ENCODE measurements at places on chromosomes 11 and 22.

DNA sequence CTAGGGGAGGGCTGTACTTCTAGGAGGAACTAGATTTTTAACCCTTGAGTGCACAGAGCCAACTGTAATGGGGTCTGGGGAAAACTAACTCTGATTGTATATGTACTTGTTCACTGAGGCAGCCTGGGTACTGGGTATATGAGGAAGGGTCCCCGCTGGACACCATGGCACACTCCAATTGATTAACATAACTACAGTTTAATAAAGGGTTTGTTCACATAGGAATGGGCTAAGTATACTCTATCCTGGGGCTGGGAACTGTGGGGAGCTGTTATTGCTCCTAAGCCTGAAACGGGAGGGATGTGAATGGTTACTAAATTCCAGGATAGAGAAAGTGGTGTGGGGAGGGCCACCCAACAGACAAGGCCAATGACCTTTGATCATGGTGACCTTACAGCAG is 67.6 kb downstream of the PARVA start:
- DNase-seq: no peak

DNA sequence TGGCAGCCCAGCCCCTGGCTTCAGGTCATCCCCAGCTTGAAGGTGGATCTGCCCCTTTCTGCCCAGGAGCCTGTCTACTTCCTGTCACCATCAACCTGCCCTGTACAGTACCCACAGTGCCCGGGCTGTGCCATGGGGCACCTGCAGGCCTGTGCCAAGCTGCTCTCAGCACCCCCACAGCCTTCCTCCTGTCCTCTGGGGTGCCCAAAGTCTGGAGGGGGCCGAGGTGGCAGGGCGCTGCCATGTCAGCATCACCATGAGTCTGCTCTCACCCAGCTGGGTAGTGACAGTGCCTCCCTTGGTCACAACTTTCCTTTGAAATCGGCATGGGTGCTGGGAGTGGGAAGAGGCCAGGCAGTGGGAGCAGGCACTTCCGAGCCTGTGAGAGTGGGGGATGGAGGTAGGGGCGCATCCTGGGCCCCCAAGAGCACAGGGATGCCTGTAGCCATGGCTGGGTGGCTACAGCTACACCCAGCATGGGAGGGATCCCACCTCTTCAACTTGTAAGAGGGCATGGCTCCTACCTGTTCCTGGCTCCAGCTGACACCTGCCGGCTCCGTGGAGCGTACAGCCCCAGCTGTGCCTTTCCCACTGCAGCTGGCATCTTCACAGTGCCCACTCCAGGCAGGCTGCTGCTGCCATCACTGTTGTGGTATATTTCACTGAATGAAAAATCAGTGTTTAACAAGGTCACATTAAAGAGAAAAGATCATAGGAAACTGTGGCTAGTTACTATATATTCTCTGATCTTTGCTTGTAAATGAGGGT is 42.9 kb downstream of the RNF169 start:
- no peak for DNase-seq

- DNase-seq: no peak
These were observed 2.8 kb downstream of the ARSA start for GRCh38 chr22:50625131-50625567.

GRCh38 chr11:62309991-62310390 is 11.1 kb upstream of the SCGB1D4 start:
- no peak for DNase-seq

DNA sequence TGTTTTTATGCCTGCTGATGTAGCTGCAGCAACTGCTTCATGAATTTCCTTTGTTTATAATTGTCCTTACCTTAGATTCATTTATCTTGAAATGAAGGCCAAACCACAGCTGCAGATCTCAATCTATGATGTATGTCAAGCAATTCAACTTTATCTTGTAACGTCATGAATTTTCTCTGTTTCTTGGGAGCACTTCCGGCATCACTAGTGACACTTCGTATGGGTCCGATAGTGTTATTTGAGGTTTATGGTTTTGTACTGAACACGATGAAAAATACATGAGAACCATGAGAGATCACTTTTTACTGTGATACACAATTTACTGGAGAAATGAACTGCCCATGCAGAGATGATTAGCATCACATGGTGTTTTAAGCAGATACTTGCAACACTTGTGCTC is 98.5 kb downstream of the CSTPP1 start:
- no peak for DNase-seq

GRCh38 chr22:25380122-25380747 is 160.8 kb downstream of the CRYBB2 start:
- DNase-seq: no peak

DNA sequence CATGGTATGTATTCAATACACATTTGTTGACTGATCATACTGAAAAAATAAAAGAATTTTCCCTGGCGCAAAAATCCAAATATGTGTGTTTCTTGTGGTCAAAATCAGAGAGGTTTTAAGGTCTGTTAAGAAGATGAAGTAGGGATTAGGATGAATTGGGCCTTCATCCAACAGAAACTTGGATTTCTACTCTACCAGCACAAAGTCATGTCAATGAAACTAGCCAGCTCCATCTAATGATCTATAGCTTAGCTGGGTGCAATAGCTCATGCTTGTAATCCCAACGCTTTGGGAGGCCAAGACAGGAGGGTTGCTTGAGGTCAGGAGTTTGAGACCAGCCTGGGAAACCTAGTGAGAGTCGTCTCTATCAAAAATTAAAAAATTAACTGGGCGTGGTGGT is 65.5 kb downstream of the USP35 start:
- no peak for DNase-seq

GRCh38 chr11:118056806-118057205 is 20.1 kb upstream of the TMPRSS4 start:
- no peak for DNase-seq

- DNase-seq: no peak
These were observed 27.6 kb downstream of the PLA2G6 start for GRCh38 chr22:38153821-38154562.

DNA sequence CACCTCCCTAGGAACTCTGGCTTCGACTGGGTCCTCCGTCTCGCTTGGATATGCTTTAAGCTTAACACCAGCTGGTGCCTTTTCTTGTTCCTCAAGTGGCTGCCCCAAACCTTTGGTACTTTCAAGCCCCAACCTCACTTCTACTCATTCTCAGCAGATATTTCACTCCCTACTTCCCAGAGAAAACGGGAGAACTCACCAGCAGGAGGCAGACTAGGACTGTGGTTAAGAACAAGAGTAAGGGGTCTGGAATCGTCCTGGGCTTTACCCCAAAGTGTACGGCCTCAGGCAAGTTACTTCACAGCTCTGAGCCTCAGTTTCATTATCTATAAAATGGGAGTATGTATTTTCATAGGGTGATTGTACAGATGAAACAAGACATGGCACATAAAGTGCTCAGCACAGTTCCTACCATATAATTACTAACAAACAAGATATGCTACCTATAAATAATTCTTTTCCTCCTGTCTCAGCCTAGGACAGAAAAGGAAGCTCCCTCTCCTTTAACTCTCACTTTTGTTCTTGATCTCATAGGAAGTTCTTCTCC is 37.8 kb downstream of the PAMR1 start:
- no peak for DNase-seq

DNA sequence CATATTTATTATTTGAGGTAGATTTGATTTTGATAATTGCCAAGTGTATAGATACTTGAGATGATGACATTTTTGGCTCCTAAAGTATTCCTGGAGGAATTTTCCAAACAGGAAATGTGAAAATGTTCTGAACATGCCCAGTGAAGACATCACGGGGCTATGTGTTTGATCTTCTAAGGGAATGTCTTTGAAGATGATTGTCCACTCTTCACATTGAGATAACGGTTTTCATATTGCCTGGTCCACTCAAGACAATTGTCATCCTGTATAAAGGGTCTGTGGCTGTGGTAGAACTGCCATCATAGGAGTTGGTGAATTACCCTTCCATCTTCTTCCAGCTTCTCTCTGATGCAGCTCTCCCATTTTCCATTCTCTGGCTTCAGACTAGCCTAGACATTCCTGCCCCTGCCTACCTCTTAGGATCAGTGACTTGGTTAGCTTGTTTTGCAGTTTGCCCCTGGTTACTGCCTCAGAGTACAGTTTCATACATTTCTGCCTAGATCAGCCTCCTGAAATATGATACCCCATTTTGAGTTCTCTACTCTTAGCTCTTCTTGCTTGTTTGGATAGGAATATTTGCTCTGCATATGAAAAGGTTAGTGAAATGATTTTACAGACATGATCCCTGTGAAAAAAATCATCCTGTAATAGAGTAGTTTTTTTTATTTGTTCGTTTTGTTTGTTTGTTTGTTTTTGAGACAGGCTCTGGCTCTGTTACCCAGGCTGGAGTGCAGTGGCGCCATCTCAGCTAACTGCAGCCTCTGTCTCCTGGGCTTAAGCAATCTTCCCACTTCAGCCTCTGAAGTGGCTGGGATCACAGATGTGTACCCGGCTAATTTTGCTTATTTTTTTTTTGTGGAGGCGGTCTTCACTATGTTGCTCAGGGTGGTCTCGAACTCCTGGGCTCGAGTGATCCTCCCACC is 111.4 kb upstream of the SORL1-AS1 start:
- DNase-seq: no peak

DNA sequence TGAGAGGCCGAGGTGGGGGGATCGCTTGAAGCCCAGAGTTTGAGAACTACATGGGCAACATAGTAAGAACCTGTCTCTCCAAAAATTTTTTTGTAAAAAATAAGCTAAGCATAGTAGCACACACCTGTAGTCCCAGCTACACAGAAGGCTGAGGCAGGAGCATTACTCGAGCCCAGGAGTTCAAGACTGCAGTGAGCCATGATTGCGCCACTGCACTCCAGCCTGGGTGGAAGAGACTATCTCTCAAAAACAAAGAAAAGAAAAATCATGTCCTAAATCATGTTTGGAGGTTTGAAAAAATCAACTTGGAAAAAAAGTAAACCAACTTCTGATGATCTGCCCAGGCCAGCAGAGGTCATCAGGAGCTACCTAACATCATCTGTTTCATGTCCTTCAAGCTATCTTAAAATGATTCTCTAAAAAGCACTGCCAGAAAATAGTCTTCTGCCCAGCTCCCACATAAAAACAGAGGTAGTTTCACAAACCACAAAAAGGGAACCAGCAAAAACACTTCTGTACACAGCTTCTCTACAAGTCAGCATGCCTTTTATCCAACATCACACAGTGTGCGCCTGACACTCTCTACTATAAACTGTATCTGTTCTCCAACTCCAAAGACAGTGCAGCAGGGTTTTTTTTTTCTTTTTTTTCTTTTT is 165.0 kb downstream of the SOX6 start:
- DNase-seq: no peak

GRCh38 chr22:31628362-31628761 is 33.7 kb downstream of the PISD start:
- no peak for DNase-seq

- peak; percentile 62 for DNase-seq
These were observed 7.3 kb downstream of the ADORA2A start for GRCh38 chr22:24434471-24435322.

DNA sequence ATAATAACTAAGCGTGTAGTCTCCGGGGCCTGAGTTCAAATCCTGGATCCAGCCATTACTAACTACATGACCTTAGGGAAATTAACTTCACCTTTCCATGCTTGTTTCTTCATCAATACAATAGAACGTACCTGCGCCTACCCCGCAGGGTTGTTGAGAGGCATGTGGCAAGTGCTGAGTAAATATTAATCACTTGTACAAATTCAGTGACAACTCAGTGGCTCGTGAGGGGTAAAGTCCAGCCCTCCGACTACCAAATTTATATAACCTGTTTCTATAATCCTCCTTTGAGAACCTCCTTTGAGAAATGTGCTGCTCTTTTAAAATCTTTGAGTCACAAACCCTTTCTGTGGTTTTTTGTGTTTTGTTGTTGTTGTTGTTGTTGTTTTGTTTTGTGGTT is 49.8 kb downstream of the FEZ1 start:
- DNase-seq: no peak

DNA sequence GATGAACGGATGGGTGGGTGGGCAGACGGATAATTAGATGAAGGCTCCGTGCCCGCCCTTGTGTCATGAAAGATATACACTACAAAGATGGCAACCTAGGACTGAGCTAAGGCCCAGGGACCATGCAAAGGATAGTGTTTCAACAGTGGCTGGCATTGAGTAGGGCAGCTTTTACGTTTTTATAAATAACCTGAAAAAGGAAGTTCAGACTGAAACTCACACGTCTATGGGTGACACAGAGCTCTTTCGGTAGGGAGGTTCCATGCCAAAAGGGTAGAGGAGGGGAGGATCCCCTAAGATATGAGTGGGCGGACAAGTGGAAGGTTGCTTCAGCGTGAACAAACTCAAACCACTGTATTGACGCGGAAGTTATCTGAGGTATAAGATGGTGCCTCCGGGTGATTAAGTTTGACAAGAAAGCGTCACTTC is 90.5 kb downstream of the UBASH3B start:
- DNase-seq: no peak

DNA sequence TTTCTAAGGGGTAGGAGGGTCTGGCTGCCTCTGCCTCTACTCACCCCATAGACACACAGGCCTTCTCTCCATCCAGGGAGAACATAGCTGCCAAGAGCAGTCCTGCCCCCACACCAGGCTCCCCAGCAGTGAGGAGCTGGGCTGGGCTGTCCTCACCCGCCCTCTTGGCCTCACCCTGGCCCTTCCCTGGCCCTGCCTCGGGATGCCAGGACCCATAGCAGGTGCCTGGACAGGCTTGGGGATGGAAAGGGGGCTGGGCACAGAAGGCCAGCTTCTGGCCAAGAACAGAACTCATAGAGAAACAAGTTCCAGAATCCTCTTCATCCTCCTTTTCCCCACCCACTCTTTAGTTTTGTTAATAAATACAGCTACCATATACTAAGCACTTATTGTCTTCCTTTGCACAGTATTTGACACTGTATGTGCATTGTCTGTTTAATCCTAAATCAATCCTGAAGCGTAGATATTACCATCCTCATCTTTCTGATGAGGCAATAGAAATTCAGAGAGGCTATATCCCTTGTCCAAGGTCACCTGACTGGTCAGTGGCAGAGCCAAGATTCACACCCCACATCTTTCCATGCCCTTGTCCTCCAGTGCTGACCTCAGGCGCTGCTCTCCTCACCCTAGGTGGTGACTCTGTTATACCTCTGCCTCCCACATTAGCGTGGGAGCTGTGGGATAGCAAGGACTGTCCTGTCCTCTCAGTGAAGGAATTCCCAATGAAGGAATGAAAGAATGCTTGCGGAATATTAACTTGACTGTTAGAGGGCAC is 22.0 kb upstream of the MYOD1 start:
- no peak for DNase-seq

DNA sequence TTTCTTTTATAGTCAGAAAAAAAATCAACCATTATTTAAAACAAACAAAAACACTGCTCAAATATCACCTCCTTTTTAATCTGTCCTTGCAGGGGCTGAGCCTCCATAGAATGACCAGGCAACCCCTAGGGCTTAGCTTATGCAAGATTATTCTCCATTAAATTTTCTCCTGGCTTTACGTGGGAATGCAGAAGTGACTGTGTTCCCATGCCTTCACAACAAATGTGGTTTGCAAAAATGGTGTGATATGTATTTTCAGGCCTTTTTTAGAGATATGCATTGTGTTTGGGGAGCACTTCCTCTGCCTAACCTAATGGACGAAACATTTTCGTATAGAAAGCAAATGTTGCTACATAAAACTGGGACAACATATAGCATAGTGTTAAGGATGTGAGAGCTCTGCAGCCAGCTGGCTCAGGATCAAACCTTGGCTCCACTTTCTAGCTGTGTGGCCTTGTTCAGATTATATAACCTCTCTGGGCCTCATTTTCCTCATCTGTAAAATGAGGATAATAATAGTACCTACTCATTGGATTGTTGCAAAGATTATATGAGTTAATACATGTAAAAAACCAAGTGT is 82.6 kb downstream of the PARVA start:
- DNase-seq: no peak

All from stimulated activated CD8-positive, alpha-beta memory T cell treated with anti-CD3 and anti-CD28 coated beads, Interleukin-2, amount 100 ng/mL, for 1 hour (primary cell).